ENCODE measurements at places on chromosomes 4 and X.

- DNase-seq = no peak
Observed at GRCh38 chrX:16705370-16705769, 7.1 kb downstream of the CTPS2 start.

GRCh38 chr4:4717692-4718091 is 141.8 kb upstream of the MSX1 start:
- DNase-seq = no peak

DNA sequence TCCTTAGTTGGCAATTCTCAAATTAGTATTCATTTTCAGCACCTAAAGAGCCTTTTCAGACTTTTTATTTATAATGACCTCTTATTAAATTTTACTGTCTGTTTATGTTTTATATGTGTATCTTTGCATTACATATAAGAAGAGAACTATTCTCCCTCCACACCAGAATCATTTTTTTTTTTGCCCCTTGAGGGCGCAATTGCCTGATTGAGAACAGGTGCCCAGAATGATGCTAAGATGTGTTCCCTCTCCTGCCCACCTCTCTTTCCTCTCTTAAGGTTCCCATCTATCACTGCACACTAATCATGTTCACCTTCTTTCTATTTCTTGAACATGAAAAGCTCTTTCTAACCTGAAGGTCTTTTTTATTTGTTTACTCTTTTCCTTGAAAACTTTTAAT is 44.2 kb upstream of the ADAM29 start:
- DNase-seq = peak; percentile 69

- DNase-seq = no peak
Observed at GRCh38 chr4:182142176-182143085, 100.8 kb upstream of the TENM3 start.

DNA sequence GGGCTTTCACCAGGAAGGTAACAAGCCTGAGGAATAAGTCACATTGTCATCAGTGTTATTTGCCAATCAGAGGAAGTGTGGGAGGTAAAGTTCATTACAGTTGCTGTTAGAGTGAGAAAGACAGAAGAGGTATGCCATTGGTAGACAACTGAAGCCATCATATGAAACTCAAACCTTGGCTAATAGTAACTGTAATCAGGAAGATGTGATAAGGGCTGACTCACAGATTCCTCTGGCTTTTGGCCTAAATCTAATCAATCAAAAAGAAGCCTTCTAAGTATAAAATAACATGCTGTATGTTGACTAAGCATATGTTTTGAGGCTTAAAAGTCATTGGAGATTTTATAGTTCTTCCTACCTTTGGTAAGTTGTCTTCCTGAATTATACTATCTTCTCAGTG is 242.8 kb downstream of the PCDH7 start:
- peak; percentile 35 for DNase-seq

DNA sequence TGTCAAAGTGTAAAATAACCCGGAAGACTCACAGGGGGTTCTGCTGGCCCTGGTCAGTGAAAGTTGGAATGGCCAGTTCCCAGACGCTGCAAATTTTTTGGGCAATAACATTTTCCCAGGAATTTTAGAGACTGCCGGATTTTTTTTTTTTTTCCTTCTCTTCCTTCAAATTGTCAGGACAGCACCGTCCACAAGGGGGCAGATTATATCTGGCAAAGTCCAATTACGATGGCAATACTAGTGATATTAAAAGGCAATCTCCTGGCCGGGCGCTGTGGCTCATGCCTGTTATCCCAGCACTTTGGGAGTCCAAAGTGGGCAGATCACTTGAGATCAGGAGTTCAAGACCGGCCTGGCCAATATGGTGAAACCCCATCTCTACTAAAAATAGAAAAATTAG is 20.5 kb downstream of the SLC25A5 start:
- peak; percentile 55 for DNase-seq

DNA sequence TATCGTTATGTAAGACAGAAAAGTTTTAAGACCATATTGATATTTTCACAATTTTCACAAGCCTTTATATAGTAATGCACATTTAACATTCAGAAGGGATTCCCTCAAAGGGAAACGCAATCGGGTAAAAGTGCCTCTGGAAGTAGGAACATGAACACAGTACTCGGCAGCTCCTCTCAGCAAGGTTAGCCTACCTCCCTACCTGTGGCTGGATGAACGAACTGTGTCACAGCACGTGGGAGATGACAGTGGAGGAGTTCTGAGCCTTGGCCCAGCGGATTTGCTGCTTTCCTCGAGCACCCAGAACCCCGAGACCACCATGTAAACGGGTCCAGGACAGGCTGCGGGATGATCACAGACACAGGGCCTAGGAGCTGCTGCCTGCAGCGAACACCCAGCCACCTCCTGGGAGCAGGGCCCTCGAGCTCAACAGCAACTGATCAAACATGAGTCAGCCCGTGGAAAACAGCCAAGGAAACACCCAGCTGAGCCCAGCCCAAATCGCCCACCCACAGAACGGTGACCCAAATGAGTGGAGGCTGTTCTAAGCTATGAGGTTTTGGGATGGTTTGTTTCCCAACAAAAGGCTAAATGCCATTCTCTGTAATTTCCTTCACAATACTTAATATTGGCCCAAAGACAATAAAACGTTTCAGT is 30.4 kb downstream of the FAT1 start:
- no peak for DNase-seq

DNA sequence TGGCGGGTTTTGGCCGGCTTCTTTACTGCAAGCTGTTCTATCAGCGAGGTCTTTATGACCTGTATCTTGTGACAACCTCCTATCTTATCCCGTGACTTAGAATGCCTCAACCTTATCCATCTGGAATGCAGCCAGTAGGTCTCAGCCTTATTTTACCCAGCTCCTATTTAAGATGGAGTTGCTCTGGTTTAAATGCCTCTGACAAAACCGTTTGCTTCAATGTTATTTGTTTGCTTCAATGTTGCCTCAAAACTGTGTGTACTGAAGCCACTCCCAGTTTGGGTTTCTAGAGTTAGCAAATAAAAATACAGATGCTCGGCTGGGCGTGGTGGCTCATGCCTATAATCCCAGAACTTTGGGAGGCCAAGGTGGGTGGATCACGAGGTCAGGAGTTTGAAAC is 51.6 kb downstream of the ZNF518B start:
- DNase-seq = no peak

- no peak for DNase-seq
Observed at GRCh38 chrX:23332888-23333821, 1.5 kb upstream of the PTCHD1 start.
